RCC 7860 (cell line): ENCODE measurements at places on chromosomes 11 and 22.

DNA sequence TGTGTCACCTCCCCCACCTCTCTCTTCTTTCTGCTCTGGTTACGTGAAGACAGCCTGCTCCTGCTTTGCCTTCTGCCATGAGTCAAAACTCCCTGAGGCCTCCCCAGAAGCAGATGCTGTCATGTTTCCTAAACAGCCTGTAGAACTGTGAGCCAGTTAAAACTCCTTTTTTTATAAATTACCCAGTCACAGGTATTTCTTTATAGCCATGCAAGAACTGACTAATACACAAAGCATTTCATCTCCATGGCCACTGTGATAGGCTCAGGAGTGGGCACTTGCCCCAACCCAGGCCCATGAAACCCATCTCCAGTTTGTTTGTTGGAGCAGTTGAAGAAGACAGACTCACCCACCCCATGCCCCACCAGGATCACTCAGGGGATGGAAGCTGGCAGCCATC, 253.3 kb upstream of the ISX start:
- DNase-seq = peak; percentile 98

DNA sequence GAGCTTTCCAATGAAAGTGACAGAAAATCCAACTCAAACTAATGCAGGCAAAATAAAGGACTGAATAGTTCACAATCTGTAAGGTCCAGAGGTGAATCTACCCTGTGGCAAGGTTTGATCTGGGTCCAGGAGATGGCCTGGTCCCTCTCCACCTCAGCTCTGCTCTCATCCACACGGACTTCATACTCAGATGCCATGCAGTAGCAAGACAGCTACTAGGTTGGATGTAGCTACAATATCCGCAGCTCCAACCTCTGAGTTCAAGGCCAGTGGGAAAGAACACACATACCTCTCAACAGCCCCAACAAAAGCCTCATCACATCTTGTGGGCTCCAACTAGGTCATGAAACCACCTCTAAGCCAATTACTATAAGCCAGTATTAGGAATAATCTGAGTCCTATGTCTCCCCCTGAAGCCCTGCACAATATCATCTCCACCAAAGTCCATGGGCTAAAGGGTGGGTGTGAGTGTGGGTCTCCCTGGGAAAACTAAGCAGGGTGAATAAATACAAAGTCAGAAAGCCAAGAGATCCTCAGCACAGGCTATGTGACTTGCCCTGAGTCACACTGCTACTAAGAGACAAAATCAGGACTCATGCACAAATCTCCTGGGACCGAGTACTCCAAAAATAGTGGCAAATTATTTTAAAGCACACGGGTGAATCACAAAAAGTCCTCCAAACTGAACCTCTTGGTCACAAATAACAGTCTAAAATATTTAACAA, 78.8 kb downstream of the LARGE1 start:
- DNase-seq = no peak

GRCh38 chr22:25692397-25693267, 49.4 kb upstream of the MYO18B start:
- no peak for DNase-seq

DNA sequence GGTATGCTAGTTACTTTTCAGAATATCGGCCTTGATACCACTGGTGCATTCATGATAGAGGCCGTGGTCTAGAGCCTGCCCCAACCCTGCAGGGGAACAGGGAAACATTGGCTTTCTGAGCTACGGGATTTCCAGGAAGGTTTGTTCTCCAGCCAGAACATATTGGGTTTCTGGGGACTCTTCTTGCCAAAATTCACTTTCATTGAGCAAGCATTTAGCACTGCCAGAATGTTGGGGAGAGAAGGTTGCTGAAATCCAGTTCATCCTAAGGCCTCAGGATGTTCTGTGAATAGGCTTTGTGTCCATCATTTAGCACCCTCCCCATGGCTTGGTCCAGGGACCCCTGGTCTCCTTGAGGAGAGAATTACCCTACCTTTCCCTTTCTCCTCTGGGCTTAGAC, 36.7 kb downstream of the DRG1 start:
- no peak for DNase-seq

DNA sequence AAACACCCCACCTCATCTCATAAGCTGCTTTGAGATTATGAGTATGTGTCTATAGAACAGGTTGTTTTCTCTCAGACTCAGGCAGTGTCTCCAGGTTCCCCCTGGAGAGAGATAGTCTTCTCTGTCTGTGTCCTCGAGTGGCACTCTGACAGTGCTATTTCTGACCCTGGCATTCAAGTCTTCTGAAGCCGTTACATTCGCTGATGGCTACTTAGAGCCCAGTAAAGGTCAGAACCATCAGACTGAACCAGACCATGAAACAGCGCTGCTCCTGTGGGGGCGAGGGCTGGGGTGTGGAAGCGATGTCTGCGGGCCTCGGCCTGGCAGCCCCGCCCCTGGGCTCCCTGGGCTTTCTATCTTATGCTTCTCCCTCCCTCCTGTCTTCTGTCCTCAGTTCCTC, 23.5 kb downstream of the SHISA8 start:
- no peak for DNase-seq

- no peak for DNase-seq
Observed at GRCh38 chr11:106761745-106762144, 256.5 kb downstream of the GUCY1A2 start.

- no peak for DNase-seq
Observed at GRCh38 chr11:34300026-34300925, 57.5 kb downstream of the ABTB2 start.

DNA sequence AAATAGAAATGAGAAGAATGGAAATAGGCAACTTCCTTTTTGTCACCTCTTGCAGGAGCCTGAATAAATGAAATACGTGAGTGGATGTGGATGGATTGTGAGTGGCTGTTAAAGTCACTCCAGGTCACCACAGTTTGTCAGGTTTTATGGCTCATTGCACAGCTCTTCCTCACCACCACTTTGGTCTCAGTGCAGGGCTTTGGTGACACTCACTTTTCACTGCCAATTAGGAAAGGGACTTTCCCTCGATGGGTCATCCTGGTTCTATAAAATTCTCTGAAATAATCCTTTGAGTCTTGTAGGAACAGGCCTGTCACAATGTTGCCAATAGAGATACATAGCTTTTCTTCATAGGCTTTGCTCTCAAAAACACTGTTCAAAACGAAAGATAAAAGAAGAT, 172.4 kb upstream of the C11orf87 start:
- peak; percentile 83 for DNase-seq

DNA sequence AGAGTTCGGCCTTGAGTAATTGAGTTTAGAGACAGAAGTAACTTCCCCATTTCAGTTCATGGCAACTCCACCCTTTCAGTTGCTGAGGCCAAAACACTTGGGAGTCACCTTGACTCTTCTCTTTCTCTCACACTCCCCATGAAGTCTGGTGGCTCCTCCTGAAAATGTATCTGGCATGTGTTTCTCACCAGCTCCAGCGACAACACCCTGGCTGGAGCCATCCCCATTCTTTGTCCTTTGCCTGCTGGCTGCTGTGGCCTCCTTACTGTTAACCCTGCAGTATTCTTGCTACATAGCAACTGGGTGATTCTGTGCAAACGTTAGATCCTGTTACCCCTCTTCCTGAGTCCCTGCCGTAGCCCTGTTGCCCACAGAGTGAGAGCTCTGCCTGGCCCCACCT, 23.8 kb downstream of the SLC6A5 start:
- no peak for DNase-seq

- DNase-seq = no peak
Observed at GRCh38 chr11:35517481-35517880, 7.9 kb downstream of the PAMR1 start.

DNA sequence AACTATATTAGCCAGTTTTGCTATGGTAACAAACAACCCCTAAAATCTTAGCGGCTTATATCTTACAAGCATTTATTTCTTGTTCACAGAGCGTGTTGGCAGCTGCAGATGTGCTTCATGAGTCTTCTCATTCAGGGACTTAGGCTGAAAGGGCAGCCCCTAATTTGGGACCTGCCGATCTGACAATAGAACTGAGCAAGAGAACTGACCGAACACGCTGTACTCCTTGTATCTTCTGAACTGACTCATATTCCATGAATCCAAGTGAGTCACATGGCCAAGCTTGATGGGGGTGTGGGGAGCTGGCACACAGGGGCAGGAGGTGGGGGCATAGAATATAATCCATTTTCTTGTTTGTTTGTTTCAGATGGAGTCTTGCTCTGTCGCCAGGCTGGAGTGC, 481.7 kb upstream of the CADM1 start:
- peak; percentile 20 for DNase-seq

DNA sequence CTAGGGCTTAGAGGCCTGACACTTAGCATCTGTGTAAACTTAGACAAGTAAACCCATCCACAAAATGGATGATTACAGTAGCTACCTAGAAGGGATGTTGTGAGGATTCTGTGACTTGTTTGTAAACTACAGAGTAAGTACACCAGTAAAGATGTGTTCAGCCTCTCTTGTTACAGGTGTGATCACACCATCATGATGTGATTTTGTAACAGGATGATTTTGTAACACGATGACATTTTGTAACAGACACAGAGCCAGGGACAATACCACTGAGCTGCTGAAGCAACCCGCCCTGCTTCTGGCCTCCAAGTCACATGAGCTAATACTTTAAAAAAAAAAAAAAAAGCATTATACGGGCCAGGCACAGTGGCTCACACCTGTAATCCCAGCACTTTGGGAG, 17.0 kb downstream of the FADD start:
- no peak for DNase-seq

GRCh38 chr11:95877291-95877690, 46.6 kb downstream of the MTMR2 start:
- DNase-seq = peak; percentile 96

- DNase-seq = no peak
Observed at GRCh38 chr11:79670882-79671281, 230.1 kb upstream of the TENM4 start.

DNA sequence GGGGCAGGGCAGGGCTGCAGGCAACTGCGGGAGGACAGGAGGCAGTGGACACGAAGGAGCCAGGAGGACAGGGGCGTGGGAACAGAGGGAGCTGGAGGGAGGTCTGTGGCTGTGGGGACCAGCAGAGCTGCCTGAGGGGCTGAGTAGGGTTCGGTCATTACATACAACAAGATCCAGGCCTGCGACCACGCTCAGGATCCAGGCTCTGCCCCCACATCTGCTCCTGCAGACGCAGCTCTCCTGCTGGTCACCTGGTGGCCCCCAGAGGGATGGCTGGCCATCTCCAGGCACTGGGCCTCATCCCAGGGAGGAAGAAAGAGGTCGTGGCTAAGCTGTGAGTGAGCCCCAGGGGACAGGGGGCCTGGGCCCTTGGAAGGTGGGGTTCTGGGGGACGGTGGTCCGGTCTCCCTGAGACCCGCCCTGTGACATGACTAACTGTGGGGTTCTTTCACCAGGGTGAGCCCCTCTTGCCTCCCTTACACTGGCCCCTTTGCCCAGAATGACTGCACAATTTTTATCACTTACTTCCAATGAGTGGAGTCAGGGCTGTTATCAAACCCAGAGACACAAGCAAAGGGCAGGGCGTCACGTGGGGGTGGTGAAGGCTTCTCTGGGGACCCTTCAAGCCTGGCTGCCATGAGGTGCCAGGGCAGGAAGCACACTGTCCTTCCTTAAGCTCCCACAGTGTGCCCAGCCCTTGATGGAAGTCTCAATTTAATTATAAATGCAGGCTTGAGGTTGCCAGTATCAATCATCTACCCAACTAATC, 6.7 kb upstream of the APOBEC3A start:
- DNase-seq = no peak

DNA sequence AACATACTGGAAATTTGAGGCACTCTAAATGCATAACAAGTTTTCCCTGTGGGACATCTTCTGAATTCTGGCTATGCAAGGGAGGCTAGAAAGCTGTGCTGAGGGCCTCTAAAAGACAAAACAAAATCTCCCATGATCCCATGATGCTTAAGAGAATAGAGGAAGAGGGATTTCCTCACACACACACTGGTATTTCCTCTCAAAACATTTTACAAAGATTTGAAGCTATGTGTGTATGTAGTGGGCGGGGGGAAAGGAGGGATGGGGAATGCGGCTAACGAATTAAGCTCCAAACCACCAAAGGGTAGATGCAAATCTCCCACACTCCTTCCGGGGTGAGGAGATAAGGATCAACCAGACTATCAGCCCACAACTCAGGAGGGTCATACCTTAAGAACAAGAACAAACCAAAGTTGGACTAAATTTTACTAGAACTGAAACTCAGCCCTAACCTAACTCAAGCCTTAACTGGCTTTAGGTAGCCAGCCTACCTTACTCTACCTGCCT, 6.0 kb downstream of the OR2AT4 start:
- no peak for DNase-seq

GRCh38 chr11:47512701-47513100, 40.2 kb downstream of the CELF1 start:
- no peak for DNase-seq

DNA sequence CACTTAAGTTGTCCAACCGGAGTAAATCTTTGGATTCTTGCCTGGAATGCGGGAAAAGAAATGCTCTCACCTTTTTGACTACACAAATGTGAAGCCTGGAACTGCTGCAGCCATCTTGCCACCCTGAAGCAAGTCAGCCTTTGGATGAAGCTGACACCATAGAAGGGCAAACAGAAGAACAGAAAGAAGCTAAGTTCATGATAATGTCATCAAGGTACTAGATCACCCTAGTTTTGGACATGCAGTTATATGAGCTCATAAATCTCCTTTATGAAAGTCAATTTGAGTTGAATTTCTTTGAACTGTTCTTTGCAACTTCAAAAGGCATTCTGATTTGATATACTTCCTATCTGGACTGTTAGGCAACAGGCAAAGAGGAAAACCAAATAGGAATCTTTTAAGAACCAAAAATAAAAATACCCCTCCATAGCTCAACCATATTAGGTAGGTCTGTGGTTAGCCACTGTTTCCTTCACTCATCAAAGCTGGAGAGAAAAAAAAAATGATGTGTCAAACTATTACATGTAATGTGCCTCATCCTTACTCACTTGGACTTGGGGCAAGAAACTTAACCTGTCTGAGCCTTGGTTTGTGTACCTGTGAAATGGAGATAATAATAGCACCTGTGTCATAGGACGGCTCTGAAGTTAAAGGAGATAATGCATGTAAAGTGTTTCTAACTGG, 91.9 kb downstream of the WT1 start:
- DNase-seq = no peak

- DNase-seq = no peak
Observed at GRCh38 chr11:115887727-115888126, 383.5 kb upstream of the CADM1 start.

DNA sequence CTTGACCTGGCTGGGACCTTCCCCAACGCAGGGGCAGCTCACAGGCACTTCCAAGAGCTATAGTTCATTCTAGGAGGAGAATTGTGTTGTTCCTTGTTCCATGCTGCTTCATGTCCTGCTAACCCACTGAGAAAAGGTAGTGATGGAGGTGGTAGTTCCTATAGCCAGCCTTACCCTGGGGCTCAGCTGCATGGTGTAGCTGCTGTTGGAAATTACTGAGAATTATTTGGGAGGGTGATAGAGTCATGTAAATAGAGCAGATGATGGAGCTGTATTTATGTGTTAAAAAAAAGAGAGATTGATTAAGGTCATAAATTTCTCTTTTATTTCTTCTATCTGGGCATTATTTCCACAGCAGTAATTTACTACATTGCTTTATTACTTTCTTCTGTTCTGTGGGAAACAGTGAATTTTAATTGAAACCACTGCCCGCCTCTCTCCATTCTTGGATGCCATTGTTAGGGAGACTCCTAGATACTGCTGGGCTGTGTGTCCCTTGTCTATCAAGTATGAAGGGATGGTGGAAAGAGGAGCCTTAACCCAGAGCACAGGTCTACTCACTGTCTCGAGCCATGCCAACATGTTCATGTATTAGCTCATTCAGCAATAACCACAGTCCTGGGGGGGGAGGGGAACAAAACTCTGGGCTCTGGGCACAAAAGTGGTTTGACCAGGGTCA, 309.2 kb downstream of the FAT3 start:
- no peak for DNase-seq

- DNase-seq = no peak
Observed at GRCh38 chr11:61766353-61766841, 14.0 kb downstream of the MYRF start.
